ENCODE measurements at places on chromosomes 12 and 14.

DNA sequence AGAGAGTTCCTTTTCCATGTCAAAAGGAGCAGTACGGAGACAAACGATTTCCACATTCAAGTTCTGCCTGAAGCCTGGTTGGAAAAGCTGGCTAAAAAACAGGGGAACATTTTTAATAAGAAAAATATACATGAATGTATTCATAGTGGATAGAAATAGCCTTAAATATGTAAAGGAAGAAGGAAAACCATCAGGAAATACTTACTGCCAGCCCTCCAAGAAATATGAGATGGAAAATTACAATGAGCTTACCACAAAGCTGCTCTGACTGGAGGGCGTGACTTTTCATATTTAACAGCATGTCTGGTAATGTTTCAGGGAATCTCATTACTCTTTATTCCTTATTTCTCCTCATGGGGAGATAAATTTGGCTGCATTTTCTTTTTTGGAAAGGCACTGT, 75.9 kb upstream of the ZDHHC17 start:
- DNase-seq, result no peak

DNA sequence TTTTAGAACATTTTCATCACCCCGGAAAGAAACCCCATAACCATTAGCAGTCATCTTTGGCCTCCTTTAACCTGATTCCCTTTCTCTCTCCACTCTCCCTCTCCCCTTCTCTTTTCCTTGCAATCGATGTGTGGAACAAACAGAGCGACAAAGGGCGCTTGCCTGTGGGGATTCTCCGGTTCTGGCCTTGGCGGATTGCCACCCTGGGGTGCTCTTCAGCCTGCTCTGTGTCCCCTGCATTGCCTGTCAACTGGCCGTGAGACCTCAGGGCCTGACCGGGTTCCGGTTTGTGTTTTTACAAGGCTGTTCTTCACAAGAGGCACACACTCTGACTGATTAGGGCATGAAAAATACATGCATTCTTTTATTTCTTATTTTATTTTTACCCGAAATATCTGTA, 27.8 kb downstream of the LRTM2 start:
- no peak for DNase-seq

DNA sequence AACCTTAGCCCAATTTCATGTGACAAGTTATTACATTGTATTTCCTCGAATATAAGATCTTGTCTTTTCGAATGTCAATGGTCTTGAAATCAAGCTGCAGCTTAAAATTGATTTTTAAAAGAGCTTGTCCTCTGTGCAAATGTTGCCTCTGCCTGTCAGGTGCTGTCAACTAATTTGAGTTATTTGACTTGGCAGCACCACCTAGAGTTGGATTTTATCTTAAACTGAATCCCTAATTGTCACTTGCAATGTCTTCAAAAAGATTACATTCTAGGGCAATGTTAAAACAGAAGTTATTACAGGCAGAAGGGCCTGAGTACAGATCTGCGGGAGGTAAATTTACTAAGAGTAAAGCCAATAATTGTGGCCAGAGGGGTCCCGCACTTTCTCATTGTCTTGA, 26.2 kb upstream of the TUNAR start:
- DNase-seq, result no peak

GRCh38 chr12:122459211-122459610, 36.7 kb upstream of the CLIP1 start:
- no peak for DNase-seq

DNA sequence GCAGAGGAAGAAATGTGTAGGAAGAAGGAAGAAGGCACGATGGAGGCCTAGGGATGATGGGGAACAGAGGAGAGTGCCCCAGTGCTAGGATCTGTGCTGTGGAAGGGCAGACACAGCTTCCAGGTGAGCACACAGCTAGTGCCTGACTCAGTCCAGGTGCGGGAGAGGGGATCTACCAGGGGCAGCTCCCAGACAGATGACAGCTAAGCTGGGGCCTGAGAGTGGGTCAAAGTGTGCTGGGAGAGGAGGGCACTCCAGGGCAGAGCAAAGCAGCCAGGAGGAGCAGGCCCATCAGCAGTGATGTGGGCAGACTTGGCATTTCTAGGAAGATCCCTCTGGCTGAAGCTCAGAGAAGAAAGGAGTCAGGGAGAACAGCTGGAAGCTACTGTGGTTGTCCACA, 36.7 kb downstream of the LRTM2 start:
- no peak for DNase-seq

DNA sequence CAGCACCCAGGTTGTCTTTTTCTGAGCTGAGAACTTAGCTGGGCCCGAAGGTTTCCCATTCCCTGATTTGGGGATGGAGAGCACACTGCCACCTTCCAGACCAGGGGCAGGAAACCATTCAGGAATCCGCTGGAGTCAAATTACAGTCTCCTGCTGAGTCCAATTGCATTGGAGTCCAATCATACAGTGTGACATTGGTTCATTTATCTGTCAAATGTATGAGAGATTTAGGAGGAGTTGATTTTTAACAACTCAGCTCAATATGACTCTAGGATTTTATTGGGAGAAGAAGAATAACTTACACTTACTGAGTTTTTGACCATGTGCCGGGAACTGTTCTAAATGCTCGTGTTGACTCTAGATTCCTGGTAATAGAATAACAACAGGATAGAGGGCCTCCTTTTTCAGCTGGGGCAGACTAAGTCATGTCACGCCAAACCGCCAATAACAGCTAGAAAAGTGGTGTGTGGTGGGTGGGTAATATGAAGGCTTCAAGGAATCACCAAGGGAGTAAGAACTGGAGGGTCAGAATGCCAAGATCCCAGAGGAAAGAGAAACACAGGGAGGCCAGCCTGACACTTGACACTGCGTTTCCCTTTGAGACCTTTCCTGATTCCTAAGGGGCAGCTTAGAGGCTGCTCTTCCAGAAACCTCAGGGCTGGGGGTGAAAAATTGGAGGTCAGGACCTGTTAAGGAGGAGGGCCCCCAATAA, 11.5 kb downstream of the SYNDIG1L start:
- DNase-seq, result no peak

- DNase-seq, result peak; percentile 2
These were observed 90.5 kb upstream of the TMPO start for GRCh38 chr12:98424726-98425401.

DNA sequence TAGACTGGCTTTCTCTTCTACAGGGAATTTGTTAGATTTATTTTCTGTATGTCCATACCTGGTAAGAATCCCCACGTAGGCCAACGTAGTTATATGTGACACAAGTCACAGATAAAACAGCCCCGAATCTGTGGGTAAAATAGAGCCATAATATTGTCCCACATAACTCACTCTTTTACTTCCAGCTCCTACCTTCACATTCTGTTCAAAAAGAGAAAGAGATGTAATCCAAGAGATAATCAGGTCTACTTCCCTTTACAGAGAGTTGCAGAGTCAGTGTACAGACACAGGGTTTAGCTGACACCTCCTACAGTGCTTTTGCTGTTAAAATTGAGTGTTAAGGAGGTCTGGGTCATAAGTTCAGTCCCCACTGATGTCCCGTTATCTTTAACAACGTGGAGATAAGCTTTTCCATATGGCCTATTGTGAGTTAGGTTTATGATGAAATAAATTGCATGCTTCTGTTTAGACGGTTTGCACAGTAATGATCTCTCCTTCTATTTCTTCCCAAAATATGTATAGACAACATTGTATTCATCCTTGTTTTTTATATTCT, 446.5 kb downstream of the ADAMTS20 start:
- no peak for DNase-seq

- DNase-seq, result no peak
These were observed 1.2 kb downstream of the ITGA5 start for GRCh38 chr12:54417712-54418440.

- peak; percentile 61 for DNase-seq
These were observed 37.1 kb upstream of the FOXJ2 start for GRCh38 chr12:7995266-7995963.

- DNase-seq, result no peak
These were observed 31.5 kb downstream of the SLC6A12 start for GRCh38 chr12:182381-182892.

GRCh38 chr12:94663702-94664101, 13.3 kb upstream of the TMCC3 start:
- no peak for DNase-seq

- DNase-seq, result no peak
These were observed 94.2 kb downstream of the ETV6 start for GRCh38 chr12:11743423-11744409.

DNA sequence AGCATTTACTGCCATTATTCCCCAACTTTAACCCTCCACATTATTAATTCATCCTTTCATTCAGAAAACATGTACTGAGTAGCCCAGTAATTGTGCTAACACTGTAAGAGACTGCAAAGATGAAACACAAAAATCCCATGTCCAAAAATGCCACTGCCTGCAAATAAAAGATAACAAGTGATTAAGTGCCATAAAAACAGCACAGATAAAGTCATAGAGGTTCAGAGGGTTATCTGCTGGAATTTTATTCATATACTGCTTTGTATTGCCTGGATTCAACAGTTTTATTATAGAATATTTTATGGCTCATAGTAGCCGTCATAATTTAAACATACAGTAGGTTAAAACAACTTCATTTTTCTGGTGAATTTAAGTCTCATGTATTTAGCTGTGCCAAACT, 177.9 kb downstream of the KICS2 start:
- no peak for DNase-seq

DNA sequence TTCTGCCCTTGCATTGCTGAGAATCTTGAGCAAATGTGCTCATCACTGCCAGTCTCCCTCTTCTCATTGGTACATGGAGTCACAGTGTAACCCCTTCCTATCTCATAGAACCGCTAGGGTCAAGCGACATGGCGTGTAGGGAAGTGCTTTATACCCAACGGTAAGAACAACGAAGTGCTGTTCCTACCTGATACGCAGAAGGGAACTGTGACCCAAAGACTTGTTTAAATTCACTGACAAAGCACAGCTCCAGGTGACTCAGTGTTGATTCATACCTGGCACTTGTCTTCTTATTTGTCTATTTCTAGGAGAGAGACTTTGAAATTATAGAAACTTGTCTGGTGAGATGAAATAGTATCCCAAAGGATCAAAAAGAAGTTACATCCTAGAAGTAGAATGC, 53.7 kb downstream of the FBXL14 start:
- DNase-seq, result no peak

GRCh38 chr14:101836135-101836534, 74.6 kb downstream of the PPP2R5C start:
- no peak for DNase-seq

GRCh38 chr14:98999901-99000300, 272.1 kb downstream of the BCL11B start:
- no peak for DNase-seq

GRCh38 chr14:29892327-29892726, 35.3 kb downstream of the PRKD1 start:
- no peak for DNase-seq

DNA sequence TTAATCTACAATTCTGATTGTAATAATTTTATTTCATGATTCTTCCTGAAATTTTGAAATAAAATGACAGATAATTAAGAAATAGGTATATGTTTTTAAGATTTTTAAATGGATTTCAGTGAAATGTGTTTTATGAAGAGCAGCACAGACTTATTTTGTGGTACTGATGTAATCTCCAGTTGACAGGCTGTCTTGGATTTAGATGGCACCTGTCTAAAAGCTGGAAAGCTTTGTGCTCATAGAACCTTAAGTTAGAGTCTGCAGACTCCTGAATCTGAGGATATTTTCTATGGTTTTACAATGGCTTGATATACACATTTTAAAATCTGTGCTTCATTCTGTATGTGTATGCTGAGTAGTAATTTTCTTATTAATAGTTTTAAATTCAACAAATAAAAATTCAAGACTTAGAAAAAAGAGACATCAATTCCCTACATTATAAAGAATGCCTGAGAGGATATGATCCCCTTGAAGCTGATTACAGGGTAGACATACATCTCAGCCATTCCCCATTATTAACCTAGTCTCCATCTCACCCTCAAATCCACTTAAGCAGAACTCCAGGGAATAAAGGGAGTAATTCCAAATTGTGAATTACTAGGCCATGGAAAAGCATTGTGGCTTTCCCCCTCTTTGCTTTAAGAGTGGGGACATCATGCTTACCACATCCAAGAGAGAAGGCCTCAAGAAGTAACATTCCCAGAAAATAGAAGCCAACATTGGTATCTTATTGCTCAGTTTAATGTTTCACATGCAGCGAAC, 33.7 kb upstream of the ACSS3 start:
- no peak for DNase-seq

- no peak for DNase-seq
These were observed 570.0 kb downstream of the SLC16A7 start for GRCh38 chr12:60165781-60166180.

DNA sequence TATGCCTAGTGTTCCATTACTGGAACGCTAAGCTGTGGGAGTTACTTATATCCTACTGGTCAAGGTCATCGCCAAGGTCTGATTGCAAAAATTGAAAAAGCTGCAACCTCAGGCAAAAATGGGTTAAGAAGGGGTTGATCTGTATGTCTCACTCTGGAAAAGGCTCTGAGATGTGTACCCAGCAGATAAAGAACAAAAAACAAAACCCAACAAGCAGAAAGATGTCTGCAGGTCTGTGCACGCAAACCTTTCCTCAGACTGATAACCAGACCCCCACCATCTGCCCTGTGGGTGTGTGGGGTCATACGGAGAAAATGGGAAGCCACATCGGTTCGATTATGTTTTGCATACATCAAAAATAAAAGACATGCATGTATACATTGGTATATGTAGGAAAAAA, 56.4 kb downstream of the TESC start:
- no peak for DNase-seq

DNA sequence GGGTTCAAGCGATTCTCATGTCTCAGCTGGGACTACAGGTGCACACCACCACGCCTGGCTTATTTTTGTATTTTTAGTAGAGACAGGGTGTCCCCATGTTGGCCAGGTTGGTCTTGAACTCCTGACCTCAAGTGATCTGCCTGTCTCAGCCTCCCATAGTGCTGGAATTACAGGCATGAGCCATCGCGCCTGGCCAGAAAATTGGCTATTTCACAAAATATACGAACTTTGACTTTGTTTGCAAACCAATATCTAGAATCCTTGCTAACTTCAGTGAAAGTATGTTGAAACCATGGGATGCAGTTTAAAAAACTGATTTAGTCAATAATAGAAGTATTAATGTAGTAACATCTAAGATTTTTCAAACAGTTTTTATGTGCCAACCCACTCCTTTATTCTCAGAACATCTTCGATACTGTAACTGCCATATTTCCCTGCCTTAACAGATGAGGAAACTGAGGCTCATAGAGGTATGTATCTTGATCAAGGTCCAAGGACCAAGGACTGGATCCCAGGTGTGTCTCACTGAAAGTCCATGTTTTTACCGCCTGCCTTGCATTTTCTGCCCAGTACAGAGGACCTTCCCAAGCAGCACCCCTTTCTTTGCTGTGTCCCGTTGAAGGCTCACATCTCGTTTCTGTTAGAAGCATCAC, 54.5 kb downstream of the SMOC1 start:
- no peak for DNase-seq

- no peak for DNase-seq
These were observed 525.3 kb upstream of the NOVA1 start for GRCh38 chr14:27123162-27123561.

- DNase-seq, result no peak
These were observed 27.1 kb downstream of the GALNT4 start for GRCh38 chr12:89497467-89497866.

- DNase-seq, result no peak
These were observed 357.1 kb upstream of the PDE3A start for GRCh38 chr12:20011200-20011599.

Measured in stimulated activated CD8-positive, alpha-beta memory T cell treated with anti-CD3 and anti-CD28 coated beads, Interleukin-7, amount 100 ng/mL, for 1 hour (primary cell).